ENCODE measurements at places on chromosomes 1 and 21.

DNA sequence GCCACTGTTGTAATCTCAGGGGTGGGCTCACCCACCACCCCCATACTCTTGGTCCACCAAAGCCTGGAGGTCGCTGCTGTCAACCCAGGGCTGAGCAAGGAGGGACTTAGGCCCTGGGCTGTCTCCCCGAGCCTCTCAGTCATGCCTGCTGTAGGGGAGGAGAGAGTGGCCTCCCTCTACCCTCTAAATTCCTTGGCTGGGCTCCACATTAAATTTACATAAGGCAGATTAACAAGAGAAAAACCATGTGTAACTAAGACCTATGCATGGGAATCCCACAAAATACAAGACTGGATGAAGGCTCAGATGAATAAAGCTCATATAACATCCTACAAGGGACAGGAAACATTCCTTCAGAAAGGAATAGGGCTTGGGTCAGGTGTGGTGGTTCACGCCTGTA is 1.8 kb upstream of the PIK3CD start:
- DNase-seq, result no peak

DNA sequence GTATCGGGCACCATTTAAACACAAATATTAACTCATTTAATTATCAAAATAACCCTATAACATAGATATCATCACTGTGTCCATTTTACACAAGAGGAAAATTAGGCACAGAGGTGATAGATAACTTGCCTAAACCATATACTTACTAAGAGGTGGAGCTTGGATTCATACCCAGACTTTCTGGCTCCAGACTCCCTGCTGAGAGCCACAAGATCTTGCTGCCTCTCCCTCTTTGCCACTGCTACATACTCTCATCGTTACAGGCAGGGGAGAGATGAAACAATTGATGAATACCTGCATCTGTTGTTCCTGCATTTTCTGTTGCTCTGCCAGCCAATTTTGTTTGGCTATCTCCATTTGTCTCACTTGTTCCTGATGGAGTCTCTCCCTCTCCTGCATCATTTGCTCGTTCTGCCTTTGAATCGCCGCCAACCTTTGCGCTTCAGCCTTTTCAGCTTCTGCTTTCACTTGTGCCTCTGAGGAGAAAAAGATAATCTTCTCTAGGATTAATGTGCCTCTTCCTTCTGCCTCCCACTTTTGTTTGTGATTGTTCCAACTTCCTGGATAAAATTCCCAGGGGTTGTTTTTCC is 10.6 kb downstream of the GBP5 start:
- DNase-seq, result no peak

- DNase-seq, result no peak
These were observed 59.2 kb downstream of the WDR64 start for GRCh38 chr1:241711326-241711725.

GRCh38 chr1:10564063-10564462 is 89.3 kb downstream of the PEX14 start:
- no peak for DNase-seq

- no peak for DNase-seq
These were observed 151.7 kb downstream of the COP1 start for GRCh38 chr1:176055398-176055797.

- DNase-seq, result no peak
These were observed 174.7 kb downstream of the HHIPL2 start for GRCh38 chr1:222373216-222373615.

- no peak for DNase-seq
These were observed 935.2 kb downstream of the PLA2G4A start for GRCh38 chr1:187763976-187764375.

DNA sequence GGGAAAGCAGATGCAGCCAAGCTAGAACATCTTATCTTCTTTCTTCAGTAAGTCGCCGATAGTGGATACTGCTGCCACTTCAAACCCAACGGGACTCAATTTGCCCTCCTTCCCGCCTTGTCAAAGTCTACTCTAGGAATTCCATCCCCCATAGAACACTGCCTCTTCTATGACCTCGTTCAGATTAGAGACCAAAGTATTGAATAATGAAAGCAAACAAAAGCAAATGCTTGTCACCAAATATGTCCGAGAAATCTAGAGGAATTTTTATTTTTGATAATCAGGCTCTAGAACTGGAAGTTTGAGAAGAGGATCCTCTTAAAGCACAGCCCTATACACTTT is 853 bp upstream of the RRAGC start:
- DNase-seq, result no peak

DNA sequence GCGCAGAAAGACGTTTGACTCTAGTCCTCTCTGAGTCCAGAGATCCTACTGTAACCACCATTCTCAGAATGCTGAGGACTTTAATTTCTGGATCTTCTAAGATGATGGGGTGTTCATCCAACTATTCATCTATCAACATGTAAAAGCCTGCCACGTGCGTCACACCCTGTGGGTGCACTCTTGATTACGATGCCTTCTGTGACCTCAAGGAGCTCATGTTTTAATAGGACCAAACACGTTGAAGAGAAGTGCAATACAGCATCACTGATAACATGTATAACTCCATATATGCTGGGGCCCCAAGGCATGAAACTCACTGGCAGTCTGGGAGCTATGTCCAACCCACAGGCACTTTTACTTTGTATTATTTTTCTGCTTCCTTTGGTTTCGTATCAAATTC is 19.0 kb downstream of the KIAA0040 start:
- DNase-seq, result no peak

DNA sequence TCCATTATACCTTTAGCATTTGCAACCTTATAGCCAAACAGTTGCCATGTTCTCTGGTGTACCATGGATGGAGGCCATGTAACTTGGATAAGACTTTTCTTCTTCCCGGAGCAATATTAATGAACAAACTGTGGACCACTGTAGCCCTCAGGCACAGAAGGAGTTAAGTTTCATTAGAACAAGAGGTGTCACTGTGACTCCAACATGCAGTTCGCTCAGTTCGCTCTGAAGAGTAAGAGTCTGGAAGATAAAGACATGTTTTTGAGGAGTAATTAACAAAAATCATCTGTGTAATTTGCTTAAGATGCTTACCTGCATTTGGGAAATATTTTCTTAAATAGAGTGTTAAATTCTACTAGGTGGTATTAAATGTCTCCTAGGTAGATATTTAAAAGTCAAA is 4.1 kb downstream of the KIF26B start:
- no peak for DNase-seq

- DNase-seq, result no peak
These were observed 246.1 kb downstream of the SLC45A1 start for GRCh38 chr1:8563944-8564537.

DNA sequence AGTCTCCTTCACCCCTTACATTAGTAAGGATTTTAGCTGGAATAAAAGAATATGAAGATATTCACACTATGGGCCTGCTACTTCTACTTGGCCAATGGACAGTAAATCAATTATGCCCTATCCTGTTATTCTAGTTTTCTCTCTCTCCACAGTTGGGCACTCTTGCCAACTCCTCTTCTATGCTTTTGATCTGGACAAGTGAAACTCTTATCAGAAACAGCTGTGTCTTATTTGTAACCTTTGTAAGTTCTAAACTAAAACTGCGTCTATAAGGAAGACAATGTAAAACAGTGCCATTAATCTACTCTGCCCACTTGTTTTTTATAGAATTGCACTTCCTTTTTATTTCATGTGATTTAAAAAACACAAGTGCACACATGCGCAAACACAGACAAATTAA is 244.0 kb upstream of the DMRTA2 start:
- DNase-seq, result no peak

GRCh38 chr1:87950369-87950768 is 621.7 kb downstream of the LMO4 start:
- no peak for DNase-seq

GRCh38 chr1:31818206-31818605 is 2.4 kb upstream of the SPOCD1 start:
- no peak for DNase-seq

DNA sequence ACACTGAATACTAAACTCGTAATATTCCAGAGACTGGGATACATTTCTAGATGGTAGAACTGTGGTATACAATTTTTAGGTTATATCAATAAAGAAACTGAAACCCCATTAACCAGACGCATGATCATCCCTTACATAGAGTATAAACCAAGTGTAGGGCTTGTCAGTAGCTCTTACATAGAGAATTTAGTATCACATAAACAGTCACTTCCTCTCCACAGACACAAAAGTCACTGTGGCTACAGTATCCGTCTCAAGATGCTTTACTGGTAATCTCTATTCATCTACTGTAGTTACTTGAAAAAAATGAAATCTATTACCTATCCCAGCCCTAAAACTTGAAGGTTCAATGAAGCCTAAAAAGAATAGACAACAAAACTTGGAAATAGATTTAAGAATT is 252.3 kb upstream of the TMPRSS15 start:
- no peak for DNase-seq

DNA sequence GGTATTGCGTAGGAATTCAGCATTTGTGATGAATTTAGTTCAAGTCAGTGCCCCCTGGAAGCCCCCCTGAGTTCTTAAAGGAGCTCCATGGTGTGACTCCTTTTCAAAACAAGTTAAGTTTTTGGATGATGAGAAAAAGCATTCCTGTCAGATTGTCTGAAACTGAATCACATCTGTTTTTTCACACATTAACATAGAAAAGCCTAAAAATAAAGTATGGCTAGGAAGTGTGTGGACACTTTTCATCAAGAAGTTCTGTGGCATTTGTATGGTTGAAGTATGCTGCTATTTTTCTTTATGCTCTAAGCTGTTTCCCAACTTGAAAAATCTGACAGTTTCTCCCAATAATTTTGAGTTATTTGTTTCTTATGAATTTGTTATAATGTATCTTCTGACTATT is 33.7 kb downstream of the PRDM2 start:
- no peak for DNase-seq

- DNase-seq, result no peak
These were observed 45.7 kb upstream of the HIVEP3 start for GRCh38 chr1:41964400-41964799.

DNA sequence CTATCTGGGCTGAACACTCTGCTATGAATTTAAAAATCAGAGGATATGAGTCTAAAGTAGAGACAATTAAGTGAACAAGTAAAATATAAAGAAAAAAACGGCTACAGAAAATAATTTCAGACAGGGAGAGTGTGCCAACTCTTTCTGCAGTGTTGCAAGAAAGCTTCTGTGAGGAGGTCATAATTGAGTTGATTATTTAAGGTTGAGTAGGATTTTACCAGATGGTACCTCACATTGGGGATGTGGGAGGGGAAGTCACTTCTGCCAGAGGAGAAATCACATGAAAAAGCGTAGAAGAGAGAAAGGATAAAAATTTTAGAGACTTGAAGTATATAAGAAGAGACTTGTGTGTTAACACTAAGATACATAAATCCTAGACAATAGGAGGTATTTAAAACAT is 238.0 kb upstream of the NCAM2 start:
- DNase-seq, result no peak
